Colonic mucosa (tissue), 4 donors: ENCODE measurements at places on chromosomes 1 and 21.

DNA sequence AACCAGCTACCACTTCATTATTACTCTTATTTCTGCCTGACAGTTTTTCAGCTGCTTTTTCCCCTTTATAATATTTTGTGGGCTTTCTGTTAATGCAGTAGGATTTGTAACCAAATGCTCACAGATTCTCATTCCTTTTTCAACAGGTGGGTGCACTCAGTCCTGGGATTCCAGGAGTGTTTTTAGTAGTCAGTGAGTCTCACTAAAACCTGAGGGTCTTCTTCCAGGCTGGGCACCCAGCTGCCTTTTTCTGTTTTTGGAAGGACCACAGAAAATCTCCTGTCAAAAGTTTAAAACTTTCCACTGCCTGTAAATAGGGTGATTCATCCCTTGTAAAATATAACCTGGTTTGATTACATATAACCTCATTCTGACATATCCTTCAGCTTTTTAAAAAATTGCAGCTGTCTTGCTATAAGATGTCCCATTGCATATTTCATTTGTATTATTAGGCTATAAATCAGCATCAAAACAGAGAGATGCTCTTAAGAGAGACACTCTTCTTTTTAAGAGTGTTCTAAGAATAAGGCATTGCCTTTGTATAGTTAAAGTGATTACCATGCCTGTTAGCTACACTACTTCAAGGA, 16.8 kb upstream of the CEP350 start:
- DNase-seq = no peak

DNA sequence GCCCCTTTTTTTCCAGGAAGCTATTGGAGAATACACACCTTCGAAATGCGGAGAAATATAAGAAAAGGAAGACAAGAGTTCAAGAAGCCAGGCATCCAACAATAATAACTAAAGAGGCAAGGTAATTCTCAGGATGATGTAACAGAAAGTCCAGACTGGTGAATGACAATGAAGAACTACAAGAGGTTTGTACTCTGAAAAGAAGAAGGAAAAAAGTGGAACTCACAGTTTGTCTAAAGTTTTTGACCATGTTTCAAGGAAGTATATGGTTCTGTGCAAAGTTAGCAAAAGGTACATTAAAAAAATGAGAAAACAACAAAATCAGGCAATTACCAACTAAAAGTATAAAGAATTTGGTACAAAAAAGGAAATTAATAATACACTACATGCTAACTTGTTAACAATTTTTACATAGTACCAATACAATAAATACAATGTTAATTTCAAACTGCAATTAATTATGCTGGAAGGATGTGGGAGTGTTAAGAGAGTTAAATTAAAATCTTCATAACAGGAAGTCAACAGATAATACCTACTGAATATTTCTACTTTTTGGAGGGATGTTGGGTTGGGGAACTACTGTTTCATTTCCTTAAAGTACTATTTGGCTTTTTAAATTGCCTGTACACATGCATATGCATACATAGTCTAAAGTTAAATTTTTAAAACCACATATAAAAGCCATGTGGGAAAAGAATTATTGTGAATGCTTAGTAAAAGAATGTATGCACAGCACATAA, 12.9 kb upstream of the CD55 start:
- no peak for DNase-seq

GRCh38 chr1:232586679-232587078, 43.3 kb downstream of the SIPA1L2 start:
- DNase-seq = no peak

DNA sequence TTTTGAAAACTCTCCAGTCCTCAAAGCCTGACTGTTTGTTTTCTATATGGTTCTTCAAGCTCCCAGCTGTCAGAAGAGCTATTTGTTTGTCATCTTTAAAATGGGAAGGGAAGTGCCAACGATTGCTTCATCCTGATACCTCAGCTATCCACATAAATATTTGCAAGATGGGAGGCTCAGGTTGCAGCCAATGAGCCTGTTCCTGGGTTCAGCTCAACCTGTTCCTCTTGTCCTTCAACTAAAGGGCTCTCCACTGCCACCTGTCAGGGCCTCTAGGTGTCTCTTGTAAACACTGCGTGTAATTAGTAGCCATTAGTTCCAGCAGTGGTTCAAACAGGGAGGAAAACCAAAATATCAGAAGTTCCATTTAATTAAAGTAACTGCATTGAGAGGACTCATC, 445.1 kb downstream of the AJAP1 start:
- DNase-seq = no peak

GRCh38 chr1:27444632-27445031, 45.3 kb downstream of the WASF2 start:
- DNase-seq = no peak

DNA sequence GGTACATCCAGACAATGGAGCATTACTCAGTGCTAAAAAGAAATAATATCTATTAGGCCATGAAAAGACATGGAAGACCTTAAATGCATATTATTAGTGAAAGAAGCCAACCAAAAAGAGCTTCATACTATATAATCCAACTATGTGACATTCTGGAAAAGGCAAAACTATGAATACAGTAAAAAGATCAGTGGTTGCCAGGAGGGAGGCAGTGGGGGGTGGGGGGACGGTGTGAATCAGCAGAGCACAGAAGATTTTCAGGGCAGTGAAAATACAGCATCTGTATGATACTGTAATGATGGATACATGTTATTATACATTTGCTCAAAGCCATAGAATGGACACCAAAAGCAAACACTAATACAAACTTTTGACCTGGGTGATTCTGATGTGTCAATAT, 339.4 kb upstream of the SNX7 start:
- DNase-seq = no peak

- DNase-seq = no peak
Measured at GRCh38 chr1:222331765-222332164, 216.1 kb downstream of the HHIPL2 start.

DNA sequence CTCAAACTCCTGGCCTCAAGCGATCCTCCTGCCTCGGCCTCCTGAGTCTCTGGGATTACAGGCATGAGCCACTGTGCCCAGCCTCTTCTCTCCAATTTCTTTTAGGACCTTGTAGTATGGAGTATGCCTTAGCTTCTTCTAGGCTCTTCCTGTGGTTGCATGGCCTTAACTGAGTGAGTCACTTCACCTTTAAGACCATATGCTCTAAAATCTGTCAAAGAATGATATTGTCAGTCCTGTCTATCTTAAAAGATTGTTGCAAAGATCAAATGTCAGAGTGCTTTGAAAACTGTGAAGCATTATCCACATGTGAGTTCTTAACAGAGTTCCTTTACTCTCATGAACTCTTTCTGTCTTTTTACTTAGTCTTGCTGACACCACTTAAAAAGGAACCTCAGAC, 37.2 kb downstream of the ATP2B4 start:
- no peak for DNase-seq

- no peak for DNase-seq
Measured at GRCh38 chr21:28781602-28782276, 210.9 kb downstream of the LTN1 start.

DNA sequence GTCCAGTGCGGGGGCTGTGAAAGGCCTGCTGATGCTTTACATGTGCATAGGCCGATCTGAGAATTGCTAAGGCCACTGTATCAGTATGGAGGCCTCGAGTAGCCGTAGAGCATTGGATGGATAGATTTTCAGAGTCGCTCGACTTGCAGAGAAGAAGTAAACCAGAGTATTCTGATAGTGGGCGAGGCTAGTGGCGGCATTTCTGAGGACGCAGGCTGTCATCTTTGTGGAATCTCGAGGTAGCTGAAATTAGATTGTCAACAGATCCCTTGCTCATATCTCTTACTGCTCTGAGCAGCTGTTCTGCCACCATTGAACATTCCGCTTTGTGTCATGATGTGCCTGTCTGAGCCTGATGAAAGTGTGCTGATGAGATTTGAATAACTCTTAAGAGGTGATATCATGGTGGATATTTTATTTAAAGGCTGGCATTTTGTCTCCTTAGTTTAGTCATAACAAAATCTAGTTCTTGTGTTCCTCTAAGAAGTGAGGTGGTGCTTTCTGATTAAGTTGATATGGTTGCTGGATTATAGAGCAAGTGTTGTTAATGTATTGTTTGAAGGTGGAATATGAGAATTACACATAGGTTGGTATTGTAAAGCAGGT, 1.5 kb downstream of the KIF1B start:
- peak; percentile 32 for DNase-seq

GRCh38 chr1:229859026-229859425, 208.0 kb upstream of the GALNT2 start:
- no peak for DNase-seq

- DNase-seq = peak; percentile 28
Measured at GRCh38 chr21:37758982-37759381, 157.3 kb downstream of the KCNJ6 start.

DNA sequence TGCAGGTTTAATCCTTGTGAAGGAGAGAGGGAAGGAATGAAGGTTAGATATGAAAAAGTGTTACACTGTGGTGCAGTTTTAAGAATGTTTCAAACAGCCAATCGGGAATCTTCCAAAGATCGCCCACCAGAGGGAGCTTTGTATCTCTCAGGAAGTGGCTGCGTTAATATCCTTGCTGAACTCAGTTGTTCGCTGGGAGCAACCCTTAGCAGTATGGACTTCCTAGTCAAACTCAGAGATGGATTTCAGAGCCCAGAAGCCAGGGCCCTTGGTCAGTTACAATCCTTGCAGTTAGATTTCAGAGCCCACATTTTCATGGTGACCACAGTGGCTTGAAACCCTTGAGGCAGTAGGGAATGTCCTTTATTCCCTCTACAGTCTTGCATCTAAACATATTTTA, 136.2 kb downstream of the NTNG1 start:
- DNase-seq = peak; percentile 41

DNA sequence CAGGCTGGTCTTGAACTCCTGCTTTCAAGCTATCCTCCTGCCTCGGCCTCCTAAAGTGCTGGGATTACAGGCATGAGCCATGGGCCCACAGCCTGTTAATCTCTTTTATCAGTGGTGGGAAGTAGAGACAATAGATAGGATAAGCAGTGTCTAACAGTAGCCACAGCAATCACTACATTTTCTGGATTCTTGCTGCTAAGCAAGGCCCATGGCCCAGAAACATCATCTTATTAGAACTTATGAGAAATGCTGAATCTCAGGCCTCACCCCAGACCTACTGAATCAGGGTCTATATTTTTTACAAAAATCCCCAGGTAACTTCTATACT, 29.7 kb downstream of the IGFN1 start:
- no peak for DNase-seq

DNA sequence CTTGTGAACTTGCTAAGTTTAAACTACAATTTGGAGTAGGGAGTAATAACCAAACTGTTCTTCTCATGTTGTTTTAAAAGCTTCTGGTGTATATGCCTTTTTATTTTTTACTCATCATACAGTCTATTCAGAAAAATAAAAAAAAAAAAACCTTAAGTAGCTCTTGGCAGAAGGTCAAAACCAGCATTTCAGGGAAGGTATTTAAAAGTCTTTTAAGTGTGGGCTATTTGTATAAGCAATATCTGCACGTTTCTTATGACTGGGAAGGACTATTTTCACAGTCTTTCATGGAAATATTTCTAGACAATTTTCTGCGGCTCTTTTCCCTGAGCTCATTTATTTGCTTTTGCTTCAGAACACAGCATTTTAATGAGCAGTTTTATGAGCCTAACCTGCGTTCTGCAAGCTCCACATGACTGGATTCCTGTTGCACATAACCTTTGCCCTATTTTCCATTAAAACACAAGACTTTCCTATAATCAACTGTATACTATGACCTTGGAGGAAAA, 60.9 kb upstream of the C1orf105 start:
- DNase-seq = peak; percentile 49

GRCh38 chr1:181116819-181117390, 28.4 kb downstream of the IER5 start:
- no peak for DNase-seq

DNA sequence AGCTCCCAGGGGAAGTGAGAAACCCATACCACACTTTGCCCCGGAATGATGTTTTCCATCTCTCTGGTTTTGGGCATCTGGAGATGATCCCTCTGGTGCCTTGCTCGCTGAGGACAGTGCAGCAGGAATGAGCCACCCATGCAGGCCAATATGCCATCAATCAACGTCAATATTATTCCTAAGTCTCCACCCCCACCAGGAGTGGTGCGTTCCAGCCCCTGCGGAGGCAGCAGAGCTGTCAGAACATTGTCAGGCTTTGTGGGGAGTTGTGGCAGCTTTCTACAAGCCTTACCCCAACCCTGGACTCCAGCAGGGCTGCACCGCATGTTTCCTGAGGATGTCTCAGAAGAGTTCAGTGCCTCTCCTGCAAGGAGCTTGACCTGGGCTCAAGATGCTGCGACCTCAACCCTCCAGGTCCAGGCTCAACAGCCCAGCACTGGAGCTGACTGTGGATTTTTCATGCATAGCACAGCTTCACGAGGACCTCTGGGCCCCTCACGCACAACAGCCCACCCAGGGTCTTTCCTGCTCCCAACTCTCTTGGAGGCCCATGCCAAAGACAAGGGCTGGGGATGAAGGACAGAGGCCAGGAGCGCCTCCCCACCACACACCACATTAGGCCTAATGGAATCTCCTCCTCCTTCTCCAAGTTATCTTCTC, 67.5 kb downstream of the PSMG1 start:
- no peak for DNase-seq

DNA sequence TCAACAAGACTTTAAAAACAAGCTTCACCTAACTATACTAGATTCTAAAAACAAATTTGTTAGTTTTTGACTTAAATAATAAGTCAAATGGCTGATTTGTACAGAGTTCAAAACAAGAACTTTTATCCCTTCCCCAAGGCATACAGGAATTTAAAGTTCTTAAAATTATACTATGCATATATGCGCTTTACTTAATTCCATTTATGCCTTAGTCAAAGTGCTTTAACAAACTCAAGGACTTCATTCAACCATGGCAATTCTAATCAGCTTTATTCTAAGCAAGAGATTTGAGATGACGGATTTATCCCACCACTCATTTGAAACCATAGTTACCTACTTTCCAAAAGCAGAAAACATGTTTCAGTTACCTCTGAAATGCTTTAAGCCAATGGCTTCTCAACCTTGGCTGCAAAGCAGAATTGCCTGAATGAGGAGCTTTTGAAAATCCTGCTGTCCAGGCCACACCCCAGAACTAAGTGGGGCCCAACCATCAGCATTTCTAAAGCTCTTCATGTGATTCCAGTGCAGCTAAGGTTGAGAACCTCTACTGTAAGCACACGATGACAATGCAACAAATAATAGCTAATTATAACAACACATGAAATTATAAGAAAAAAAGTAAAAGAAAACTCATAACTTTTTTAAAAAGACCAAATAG, 44.6 kb downstream of the TTLL7 start:
- DNase-seq = no peak

DNA sequence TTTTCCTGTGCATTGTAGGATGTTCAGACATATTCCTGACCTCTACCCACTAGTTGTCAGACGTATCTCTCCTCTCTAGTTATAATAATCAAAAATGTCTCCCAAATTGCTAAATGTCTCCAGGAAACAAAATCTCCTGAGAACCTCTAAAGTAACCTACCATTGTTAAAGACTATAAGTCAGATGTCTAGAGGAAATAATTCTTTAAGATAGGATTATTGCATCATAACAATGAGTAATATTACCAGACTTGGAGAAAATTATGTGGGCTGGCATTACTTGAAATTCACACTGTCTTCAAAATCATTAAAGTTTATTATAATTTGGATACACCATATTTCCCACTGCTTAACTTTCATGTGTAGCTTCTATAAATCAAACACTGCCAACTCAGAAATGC, 643.0 kb upstream of the ADGRL2 start:
- no peak for DNase-seq
